Stimulated activated CD8-positive, alpha-beta memory T cell treated with anti-CD3 and anti-CD28 coated beads, Interleukin-2, amount 100 ng/mL, for 1 hour (primary cell): ENCODE measurements at places on chromosomes 12 and 14.

DNA sequence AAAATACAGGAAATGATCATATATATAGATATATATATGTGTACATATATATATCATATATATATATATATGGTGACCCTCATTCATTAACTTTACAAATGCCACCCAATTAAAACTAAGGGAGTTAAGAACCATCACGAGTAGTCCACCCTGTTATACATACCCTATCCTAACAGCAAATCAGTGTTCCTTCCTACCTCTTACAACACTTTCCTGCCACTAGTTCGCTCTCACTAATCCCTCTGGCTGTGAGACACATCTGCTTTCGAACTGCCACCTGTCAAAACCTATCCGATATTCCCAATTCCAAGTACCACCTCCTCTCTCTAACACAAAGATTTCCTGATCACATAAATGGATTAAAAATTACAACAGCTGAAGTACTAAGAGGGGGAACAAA lies 100.5 kb downstream of the EEA1 start:
- no peak for DNase-seq

- no peak for DNase-seq
Measured at GRCh38 chr14:55915456-55915855, 202.8 kb upstream of the PELI2 start.

DNA sequence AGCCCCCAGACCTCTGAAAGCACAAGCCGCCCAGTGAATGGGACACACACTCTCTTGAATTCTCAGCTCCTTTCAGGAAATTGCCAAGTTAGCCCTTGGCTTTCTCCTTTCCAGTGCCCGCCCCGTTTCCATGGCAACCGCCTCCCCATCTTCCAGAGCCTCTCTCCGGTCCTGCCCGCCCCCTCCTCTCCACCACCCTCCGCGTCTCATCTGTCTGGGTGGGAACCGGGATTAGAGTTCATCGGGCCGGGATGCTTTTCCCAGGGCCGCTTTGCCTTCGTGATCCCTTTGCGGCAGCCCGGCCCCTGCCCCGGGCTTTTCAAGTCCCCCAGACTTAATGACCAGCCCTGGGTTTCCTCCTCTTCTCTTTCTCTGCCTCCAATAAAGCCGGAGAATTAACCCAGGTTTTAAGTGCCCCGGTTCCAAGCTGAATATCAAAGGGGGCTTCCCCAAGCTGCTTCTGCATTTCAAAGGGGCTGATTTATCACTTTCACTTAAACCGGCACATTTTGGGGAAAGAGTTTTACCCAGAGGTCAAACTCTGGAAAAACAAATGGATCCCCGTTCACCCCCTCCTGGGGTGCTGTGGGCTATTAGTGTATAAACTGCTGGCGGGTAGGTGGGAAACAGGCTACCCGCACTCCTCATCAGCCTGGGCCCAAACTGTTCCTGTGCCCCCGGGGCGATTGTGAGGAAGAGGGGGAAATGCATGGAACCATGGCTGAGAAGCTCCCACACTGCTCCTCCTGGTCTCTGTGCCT lies 101.7 kb downstream of the ZFP36L1 start:
- no peak for DNase-seq

DNA sequence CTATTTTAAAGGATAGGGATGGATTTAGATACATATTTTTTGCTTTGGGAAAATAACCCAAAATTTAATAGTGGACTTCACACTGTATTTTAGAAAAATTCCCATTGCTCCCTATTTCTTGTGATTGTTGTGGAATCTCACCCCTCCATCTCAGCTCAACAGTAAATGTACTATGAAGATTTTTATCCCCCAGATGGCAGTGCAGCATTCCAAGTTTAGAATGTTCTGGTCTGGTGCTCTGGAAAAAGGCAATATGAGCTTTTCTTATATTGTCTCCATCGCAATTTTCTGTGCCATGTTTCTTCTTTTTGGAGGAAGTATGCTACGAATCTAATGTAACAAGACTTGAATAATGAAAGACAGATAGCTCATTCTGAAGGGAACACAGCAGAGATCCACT lies 471.7 kb upstream of the SYT1 start:
- DNase-seq, result no peak

GRCh38 chr12:16359512-16360491 lies 12.4 kb downstream of the MGST1 start:
- DNase-seq, result no peak

GRCh38 chr12:64699504-64700115 lies 59.6 kb downstream of the GNS start:
- no peak for DNase-seq

DNA sequence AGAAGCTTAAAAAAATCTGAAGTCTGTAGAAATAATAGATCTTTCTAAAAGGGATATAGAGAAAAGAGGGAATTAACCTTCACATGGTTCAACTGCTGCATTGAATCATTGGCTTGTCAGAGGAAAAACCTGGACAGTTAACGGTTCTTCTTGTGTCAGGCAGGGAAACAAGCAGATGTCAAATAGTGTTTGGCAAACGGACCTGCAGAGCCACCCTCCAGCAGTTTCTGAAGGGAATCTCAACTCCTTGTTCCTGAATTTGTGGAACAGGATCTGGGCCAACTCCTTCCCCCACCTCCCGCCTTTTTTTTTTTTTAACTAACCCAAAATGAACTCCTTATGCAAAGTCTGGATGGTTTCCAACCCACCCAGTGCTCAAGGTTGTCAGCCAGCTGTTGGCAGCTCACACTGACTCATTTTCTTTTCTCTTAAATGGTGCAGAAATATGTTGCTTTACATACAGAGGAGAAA lies 187.3 kb downstream of the CAND1 start:
- no peak for DNase-seq

GRCh38 chr12:3885277-3886094 lies 12.3 kb upstream of the PARP11 start:
- no peak for DNase-seq

DNA sequence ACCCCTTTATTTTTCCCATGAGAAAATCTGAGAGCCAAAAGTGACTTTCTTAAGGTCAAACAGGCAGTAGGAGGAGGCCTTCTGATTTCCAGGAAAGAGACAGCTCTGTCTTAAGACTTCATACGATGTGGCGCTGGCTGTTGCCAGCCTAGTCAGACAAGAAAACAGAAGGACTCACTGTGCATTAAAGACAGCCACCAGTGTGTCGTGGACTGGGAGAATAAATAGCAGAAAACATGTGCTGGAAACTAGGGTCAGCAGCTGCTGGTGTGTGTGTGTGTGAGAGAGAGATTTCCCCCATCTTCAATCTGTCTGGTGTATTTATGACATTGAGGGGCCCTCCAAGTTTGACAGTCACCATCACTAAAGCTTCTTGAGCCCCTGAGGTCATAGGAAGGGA lies 708.6 kb upstream of the TMEM132C start:
- no peak for DNase-seq
